Hippocampal formation (tissue), 2 donors: ENCODE measurements at places on chromosomes 2 and 18.

DNA sequence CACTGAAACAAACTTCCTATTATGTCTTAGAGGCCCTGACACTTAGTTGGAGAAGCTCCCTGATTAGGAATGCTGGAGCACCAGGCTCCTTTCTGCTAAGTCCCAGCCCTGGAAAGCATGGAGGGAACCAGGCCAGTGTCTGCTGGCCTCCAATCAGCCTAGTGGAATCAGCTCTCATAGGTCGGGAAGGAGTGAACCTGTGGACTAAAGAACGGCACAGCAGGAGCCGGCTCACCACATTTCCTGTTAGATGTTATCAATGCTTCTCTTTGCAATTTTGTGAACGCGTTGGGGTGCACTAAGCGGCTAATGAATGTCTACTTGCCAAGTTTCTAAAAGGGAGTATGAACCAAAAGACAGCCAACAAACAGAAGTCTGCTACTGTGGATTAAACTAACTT is 296.6 kb downstream of the NAPG start:
- no peak for DNase-seq

GRCh38 chr2:101011152-101011551 is 9.1 kb downstream of the RPL31 start:
- no peak for DNase-seq

DNA sequence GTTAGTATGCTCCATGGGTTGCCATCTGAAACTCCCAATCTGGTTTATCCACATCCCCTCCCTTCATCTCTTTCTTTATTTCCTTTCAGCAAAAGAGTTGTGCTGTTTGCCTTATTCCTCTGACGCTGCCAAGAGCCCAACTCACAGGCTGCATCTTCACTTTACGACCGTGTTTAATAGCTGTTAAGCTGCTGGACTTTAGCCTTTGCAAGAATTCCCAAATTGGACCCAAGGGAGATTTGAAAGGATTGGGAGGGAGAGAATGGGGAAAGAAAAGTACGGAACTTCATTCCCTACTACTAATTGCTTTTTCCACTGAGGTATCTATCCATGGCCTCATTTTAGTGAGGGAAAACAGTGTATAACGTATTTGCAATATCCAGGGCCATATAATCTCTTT is 263.4 kb upstream of the MEIS1 start:
- no peak for DNase-seq

GRCh38 chr18:43322132-43322531 is 44.8 kb upstream of the SYT4 start:
- no peak for DNase-seq

- no peak for DNase-seq
Observed at GRCh38 chr2:126788113-126788512, 110.6 kb upstream of the TEX51 start.

- DNase-seq: no peak
Observed at GRCh38 chr2:73998451-73998850, 13.7 kb downstream of the TET3 start.

DNA sequence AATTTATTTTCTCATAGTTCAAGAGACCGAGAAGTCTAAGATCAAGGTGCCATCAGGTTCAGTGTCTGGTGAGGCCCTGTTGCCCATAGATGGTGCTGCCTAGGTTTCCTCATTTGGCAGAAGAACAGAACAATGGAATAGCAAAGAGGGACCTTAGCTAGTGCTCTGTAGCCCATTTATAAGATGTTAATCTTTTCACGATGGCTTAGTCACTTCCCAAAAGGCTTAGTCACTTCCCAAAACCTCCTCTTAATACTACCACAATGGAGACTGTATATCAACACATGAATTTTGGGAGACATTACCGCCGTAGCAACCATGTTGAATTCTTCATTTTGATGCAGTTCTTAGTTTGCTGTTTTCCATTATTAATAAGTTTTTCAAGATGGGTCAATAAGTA is 246.3 kb upstream of the NRP2 start:
- no peak for DNase-seq

DNA sequence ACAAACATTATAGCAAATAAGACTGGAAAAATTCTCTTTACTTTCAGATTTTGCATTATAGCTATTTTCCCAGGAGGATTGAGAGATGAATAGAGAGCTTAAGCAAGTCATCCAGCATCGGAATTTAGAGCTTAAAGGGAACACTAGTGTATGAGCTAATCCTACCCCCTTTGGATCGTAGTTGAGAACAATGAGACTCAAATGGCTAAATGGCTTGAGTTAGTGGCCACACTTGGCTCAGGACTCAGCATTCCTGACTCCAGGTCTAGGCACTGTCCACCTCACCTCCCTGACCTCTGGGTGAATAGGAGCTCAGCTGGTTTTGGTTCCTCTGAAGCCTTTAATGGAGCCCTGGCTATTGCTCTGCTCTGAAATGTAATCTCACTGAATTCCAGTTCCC is 97.5 kb upstream of the CXCR4 start:
- no peak for DNase-seq

- DNase-seq: no peak
Observed at GRCh38 chr18:48975817-48976649, 25.3 kb upstream of the SMAD7 start.

- no peak for DNase-seq
Observed at GRCh38 chr2:14998546-14998945, 366.0 kb downstream of the LRATD1 start.

DNA sequence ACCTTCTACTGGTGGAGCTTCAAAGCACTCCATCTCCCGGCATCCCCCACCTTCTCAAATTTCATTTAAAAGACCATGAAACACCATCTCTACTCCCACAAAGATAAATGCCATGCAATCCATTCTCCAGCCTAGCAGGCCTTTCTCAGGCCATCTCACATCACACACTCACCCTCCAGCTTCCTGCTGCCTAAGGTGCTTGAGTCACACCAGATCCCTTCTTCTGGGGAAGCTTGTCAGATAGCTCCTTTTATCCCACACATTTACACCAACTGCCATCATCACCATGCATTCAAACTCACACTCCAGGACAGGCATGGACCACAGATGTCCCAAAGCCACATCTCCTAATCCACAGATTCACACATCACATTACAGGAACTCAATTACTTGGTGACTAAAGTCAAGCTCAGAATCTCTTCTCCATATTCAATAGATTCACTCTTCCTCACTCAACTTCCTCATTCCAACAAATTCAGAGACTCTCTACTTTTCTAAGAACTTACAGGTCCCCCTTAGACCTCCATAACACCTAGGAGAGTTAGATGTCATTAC is 292.5 kb downstream of the TNS1 start:
- no peak for DNase-seq

DNA sequence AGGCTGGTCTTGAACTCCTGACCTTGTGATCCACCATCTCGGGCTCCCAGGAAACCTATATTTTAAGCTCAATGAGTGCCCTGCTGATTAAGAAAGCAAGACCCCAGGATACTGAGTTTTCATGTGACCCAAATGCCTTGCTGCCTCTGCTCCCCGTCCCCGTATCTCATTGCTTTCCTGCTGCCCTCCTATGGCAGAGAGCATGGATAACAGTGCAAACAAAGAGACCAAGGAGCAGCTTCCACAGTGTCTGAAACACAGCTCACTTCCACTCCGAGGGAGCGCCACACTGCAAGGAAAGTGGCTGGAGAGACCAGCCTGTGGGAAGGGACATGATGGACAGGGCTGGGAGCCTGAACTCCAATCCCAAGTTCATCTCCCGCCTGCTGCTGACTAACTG is 246.8 kb downstream of the TMEM182 start:
- DNase-seq: no peak

- no peak for DNase-seq
Observed at GRCh38 chr2:189312643-189313042, 128.6 kb upstream of the WDR75 start.

GRCh38 chr18:79504034-79504433 is 108.3 kb downstream of the NFATC1 start:
- DNase-seq: no peak

DNA sequence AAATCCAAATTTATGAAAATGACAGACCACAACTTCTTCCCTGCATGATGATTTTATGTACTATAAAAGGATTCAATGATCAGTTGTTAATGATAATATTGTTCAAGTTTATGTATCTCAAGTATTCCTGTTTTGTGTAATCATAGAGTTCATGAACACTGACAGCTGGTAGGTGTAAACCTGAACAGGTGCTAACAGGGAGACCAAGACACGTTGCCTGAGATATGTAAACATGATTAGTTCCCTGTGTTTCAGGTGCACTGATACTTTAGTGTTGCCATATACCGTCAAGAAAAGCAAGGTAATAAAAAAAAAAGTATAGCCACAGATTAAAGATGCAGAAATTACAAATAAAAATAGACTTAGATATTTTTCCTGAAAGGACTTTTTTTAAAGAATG is 131.8 kb downstream of the BAZ2B start:
- DNase-seq: no peak
